ENCODE measurements at places on chromosomes 11 and 22. TPM values are rescaled to one million over a fixed set of nuclear protein-coding genes. Genes with fewer than 3 reads are reported as not detected.

Gene KMT5B
- total RNA-seq: 18.7 TPM

Gene OR6A2
- total RNA-seq: 0.05 TPM

Gene BRSK2
- not detected for total RNA-seq

Gene RAG2
- not detected for total RNA-seq

Gene CASP1
- total RNA-seq: 87.6 TPM

- no peak for DNase-seq
- H3K27me3 ChIP-seq: peaks cover 2% of the 10 kb centered on the region
- H3K4me3 ChIP-seq: no peak overlapping the region
- H3K36me3 ChIP-seq: no peaks in the 10 kb centered on the region
- H3K27ac ChIP-seq: no peak overlapping the region
- no peaks in the 10 kb centered on the region for H3K4me1 ChIP-seq
Observed at GRCh38 chr22:28120691-28121592, 201.9 kb upstream of the PITPNB start.

DNA sequence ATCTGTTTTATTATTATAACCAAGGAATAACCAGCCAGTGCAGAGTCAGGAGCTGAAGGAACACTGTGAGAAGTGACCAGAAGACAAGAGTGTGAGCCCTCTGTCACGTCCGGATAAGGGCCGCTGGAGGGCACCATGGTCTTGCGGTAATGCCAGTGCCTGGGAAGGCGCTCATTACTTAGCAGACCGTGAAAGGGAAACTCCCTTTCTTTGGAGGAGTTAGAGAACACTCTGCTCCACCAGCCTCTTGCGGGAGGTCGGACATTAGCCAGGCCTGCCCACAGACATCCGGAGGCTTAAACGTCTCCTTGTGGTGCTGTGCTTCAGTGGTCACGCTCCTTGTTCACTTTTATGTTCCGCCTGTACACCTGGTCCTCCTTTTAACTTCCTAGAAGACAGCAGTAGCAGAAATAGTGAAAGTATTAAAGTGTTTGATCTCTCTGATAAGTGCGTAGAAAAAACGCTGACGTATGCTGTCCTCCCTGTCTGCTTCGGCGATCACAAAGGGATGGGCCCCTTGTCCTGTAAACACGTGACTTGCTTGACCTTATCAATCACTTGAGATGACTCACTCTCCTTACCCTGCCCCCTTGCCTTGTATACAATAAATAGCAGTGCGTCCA is 120.6 kb upstream of the LMO1 start:
- H3K27me3 ChIP-seq: peaks cover 4% of the 10 kb centered on the region
- H3K4me1 ChIP-seq: no peaks in the 10 kb centered on the region
- H3K27ac ChIP-seq: no peak overlapping the region
- DNase-seq: no peak
- no peaks in the 10 kb centered on the region for H3K36me3 ChIP-seq

DNA sequence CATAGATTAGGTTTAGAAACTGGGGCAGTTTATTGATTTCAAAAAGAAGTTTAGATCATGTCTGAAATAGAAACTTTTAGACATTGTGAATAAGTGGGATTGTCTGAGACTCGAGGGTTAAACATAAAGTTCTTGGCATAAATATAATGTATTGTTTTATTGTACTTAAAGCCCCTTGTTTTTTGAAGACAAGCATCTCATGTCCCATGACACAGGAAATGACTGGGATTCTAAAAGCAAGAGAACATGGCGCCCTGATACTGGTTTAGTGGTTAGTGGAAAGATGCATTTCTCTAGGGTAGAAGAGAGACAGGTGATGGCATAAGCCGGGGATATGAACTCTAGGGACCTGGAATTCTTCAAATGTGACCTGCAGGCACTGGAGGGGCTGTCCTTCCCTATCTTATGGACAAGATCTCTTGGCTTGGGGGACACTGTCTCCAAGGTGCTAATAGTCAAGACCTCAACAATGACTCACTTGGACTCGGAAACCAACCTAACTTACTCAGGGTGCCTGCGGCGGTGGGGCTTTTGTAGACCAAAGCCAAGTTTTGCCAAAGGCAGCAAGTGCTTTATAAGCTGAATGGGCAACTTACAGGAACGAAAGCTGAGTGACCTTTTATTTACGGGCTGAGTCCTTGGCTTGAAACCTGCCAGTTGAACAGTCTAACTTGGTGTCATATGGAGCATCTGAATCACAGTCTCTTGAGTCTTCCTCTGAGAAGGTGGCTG is 48.2 kb downstream of the UBASH3B start:
- H3K4me3 ChIP-seq: no peak overlapping the region
- H3K27me3 ChIP-seq: no peaks in the 10 kb centered on the region
- H3K36me3 ChIP-seq: peaks cover 64% of the 10 kb centered on the region
- H3K4me1 ChIP-seq: peaks cover 68% of the 10 kb centered on the region

DNA sequence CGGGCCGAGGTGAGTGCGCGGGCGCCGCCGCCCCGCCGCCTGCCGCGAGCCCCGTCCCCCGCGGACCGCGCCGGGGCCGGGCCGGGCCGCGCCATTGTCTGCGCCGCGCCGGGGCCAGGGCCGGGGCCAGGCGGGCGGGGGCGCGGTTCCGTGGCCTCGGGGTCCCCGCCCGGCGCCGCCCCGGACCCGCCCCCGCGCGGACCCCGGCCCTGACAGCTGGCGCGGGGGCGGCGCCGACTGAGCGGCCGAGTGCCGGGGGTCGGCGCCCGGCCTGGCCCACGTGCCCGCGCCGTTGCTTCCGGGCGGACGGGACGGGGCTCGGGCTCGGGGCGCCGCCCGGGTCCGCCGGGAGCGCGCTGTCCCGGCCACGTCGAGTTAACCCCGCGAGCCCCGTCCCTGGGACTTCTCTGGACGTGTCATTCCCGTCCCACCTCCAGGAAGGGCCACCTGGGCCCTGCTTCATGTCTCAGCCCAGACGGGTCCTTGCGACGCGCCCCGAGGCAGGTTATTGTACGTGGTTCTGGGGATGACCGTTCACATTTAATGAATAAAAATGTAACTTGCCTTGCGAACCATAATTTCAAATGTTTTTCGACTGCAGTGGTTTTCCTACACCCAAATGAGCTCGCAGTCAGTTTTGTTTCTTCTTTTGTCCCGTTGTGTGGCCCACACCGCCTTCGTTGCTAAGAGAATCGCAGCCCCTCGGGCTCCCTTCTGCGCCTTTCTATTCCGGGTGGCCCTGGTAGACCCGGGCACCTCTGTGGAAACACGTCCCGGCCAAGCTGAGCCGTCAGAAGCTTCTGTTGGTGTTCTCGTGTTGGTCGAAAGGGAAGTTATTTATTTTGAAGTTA is 562 bp downstream of the ZBED4 start:
- H3K36me3 ChIP-seq: peaks cover 21% of the 10 kb centered on the region
- peaks cover 54% of the 10 kb centered on the region for H3K4me1 ChIP-seq
- peaks cover 6% of the 10 kb centered on the region for H3K27me3 ChIP-seq
- H3K4me3 ChIP-seq: peak overlapping the region; percentile 97
- DNase-seq: peak; percentile 50

DNA sequence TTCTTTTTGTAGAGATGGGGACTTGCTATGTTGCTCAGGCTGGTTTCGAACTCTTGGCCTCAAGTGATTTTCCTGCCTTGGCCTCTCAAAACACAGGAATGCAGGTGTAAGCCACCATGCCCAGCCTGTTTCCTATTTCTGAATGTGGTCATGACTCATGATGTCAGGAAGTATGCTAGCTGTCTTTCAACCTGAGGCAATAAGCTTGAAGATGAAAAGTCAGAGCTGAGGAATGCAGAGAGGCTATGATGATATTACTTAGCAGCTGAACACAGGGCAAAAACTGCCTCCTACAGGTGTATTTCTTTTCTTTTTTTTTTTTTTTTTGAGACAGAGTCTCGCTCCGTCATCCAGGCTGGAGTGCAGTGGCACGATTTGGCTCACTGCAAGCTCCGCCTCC is 9.0 kb upstream of the NUCB2 start:
- peaks cover 16% of the 10 kb centered on the region for H3K4me1 ChIP-seq
- H3K36me3 ChIP-seq: no peaks in the 10 kb centered on the region
- DNase-seq: peak; percentile 40
- H3K27me3 ChIP-seq: peaks cover 22% of the 10 kb centered on the region
- no peak overlapping the region for H3K27ac ChIP-seq

DNA sequence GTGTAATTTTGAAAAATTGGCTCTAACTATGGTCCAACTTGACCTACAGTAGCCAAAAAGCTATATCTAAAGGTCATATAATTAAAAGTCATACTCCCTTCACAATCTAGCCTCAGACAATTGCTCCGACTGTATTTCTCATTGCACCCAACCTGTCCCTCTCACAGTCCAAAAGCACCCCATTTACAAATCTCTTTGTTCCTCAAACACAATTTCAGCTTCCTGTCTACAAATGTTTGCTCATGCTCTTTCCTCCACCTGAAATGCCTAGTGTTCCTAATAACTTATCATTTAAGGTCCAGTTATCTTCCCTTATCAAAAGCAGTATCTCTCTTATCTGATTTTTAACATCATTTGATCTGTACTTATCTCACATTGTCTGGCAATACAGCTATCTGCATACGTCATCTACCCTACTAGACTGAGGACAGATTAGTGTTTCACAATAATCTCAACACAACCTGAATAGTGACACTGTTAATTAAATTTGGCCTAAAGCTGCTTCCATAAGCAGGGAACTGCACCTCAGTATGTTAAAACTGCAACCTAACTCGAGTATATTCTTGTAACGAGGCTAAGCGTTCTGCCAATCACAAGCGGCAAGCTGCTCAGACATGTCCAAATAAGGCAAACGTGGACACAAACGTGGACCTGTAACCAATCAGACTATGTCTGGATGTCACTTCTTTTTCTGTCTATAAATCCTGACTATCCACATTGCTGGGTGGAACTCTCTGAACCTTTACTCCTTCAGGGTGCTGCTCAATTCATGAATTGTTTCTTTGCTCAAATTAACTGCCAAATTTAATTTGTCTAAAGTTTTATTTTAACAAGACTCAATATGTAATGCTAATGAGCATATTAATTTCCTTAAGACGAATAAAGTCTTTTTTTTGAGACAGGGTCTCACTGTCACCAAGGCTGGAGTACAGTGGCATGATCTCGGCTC is 15.9 kb downstream of the PICALM start:
- DNase-seq: no peak
- no peak overlapping the region for H3K27ac ChIP-seq
- H3K4me3 ChIP-seq: no peak overlapping the region
- peaks cover 62% of the 10 kb centered on the region for H3K4me1 ChIP-seq

GRCh38 chr11:18115360-18116127 is 9.7 kb upstream of the SAAL1 start:
- peaks cover 29% of the 10 kb centered on the region for H3K27me3 ChIP-seq
- no peaks in the 10 kb centered on the region for H3K4me1 ChIP-seq
- no peak overlapping the region for H3K27ac ChIP-seq
- no peaks in the 10 kb centered on the region for H3K36me3 ChIP-seq
- no peak overlapping the region for H3K4me3 ChIP-seq

GRCh38 chr11:94741022-94741679 is 27.0 kb upstream of the AMOTL1 start:
- no peak for DNase-seq
- H3K36me3 ChIP-seq: no peaks in the 10 kb centered on the region
- H3K27ac ChIP-seq: no peak overlapping the region
- peak overlapping the region; percentile 58 for H3K4me3 ChIP-seq
- H3K27me3 ChIP-seq: peaks cover 36% of the 10 kb centered on the region
- peaks cover 8% of the 10 kb centered on the region for H3K4me1 ChIP-seq

GRCh38 chr11:69877235-69877634 is 58.0 kb upstream of the FGF3 start:
- no peaks in the 10 kb centered on the region for H3K36me3 ChIP-seq
- no peak for DNase-seq
- H3K27ac ChIP-seq: no peak overlapping the region

DNA sequence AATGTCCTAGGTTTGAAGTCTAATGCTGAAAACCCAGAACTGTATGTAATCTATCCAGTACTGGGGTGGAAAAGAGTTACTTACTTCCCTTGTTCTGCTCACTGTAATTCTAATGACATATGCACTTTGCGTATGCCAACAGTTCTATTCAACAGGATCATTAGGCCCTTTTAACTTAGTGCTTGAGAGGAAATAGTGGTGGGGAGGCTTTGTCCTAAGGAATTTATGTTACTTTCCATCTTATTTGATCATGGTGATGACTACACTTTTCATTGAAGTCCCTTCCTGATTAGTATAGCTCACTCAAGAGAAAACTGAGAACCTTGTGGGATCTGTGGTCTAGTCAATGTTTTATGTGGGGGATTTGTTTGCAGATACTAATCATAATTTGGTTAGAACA is 348.2 kb downstream of the GUCY1A2 start:
- H3K4me1 ChIP-seq: no peaks in the 10 kb centered on the region
- DNase-seq: no peak

DNA sequence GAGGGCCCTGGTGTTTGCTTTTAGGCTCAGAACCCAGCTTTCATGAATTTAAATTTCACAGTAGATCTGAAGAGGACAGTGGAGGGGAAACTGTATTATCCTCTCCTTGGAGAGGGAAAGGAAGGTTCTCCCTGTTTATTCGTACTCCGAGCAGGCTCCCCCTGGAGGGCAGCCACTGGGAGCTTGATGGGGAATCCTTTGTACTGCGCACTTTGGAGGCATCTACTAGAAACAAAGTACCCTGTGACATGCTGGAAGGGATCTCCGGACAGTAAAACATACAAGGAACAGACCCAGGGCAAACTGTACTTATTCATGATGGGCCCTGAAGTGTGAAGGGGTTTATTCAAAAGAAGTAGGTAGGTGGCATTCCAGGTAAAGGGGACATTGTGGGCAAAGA is 27.2 kb downstream of the NAV2 start:
- H3K4me3 ChIP-seq: no peak overlapping the region
- no peak for DNase-seq
- no peak overlapping the region for H3K27ac ChIP-seq
- H3K36me3 ChIP-seq: no peaks in the 10 kb centered on the region
- peaks cover 9% of the 10 kb centered on the region for H3K27me3 ChIP-seq
- no peaks in the 10 kb centered on the region for H3K4me1 ChIP-seq
